Activated CD4-positive, alpha-beta T cell treated with anti-CD3 and anti-CD28 coated beads, Interleukin-2, amount 50 U/mL, for 16 hours (primary cell): ENCODE measurements at places on chromosomes 12 and 14.
A peak's percentile ranks its signal among the peaks of the same experiment; 100 is the strongest.

DNA sequence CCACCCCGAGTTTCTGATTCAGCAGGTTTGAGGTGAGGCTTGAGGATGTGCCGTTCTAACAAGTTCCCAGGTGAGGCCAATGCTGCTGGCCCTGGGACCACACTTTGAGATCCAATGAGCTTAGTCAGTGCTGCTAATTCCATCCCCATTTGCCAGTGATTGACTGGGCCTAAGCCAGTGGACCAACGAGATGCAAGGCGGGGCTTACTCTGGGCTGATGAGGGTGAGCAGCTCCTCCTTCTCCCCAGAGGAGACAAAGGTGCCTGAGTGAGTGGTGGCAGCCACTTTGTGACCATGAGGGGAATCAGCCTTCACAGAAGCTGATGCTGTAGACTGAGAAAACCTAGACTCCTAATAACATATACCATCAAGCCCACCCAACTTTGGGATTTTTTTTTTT lies 23.1 kb upstream of the HNF1A start:
- no peak for DNase-seq

- no peak for DNase-seq
Measured at GRCh38 chr12:131060011-131060703, 106.5 kb downstream of the ADGRD1 start.

DNA sequence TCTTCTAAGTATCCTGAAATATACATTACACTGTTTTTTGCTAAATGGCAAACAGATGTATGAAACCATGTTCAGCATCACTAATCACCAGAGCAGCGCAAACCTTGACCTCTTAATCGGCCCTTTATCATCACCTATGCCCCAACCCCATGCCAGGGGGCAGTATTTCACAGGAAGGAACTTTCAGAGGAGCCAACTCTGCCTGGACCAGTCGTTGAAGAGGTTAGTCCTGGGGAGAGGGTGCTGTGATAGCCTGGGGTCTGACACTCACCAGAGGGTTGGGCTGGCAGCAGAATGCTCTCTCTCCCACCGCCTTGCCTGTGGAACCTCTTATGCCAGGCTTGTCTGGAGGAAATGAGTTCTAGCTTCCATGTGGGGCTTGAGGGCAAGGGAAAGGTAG lies 411.7 kb downstream of the TMEM117 start:
- DNase-seq, result no peak

DNA sequence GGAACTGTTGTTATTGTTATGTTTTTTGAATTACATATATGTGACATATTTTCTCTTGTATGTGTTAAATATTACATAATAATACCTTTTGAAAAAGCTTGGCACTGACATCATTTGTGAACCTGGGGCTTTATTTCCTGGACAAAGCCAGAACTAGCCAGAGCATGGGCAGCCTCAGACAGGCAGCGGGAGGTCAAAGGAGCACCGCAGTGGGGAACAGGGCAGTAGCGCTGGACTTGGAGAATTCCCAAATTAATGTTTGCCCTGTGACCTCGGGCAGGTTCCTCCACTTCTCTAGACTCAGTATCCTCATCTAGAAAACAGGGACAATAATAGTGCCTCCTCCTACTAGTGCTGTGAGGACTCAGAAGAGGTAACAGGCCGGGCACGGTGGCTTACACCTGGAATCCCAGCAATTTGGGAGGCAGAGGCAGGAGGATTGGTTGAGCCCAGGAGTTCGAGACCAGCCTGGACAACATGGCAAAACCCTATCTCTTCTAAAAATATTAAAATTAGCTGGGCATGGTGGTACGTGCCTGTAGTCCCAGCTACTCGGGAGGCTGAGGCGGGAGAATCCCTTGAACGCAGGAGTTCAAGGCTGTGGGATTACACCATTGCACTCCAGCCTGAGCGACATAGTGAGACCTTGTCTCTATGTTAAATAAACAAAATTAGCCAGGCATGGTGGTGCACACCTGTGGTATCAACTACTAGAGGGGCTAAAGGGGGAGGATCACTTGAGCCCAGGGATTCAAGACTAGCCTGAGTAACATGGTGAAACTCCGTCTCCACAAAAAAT lies 27.3 kb upstream of the ITPK1 start:
- DNase-seq, result no peak

DNA sequence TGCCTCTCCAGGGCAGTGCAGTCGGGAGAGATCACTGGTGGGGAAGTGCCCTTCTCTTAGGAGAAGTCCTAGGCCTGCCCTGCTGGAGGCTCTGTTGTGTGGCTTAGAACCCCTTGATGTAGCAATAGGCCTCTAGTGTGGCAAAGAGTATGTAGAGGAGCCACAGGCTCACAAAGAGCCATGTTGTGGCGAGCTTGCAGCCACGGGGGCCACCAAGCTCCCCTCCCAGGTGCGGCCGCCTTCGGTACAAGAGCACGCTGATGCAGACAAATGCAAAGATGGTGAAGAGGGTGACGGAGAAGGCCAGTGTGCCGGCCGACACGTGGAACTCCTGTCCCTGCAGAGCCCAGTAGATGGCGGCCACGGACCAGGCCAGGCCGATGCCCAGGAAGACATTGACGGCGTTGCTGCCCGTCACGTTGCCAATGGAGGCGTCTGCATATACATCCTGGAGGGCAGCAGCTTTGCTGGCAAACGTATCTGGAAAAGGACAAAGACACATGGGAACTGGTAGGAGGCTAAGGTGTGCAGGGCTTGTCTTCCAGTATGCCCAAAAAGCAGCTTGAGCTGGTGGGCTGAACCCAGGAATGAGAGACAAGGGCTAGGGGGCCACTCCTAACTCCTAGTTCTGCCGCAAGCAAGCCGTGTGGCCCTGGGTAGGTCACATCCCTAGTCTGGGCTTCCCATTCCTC lies 142.8 kb downstream of the SLC8A3 start:
- peak; percentile 3 for DNase-seq
